CD4-positive, alpha-beta T cell treated with Interleukin-2 at 100 ng/mL for 4 hours (primary cell): ENCODE measurements at places on chromosomes 6 and 20.

- no peak for DNase-seq
These were observed 18.5 kb downstream of the JARID2 start for GRCh38 chr6:15264412-15264811.

DNA sequence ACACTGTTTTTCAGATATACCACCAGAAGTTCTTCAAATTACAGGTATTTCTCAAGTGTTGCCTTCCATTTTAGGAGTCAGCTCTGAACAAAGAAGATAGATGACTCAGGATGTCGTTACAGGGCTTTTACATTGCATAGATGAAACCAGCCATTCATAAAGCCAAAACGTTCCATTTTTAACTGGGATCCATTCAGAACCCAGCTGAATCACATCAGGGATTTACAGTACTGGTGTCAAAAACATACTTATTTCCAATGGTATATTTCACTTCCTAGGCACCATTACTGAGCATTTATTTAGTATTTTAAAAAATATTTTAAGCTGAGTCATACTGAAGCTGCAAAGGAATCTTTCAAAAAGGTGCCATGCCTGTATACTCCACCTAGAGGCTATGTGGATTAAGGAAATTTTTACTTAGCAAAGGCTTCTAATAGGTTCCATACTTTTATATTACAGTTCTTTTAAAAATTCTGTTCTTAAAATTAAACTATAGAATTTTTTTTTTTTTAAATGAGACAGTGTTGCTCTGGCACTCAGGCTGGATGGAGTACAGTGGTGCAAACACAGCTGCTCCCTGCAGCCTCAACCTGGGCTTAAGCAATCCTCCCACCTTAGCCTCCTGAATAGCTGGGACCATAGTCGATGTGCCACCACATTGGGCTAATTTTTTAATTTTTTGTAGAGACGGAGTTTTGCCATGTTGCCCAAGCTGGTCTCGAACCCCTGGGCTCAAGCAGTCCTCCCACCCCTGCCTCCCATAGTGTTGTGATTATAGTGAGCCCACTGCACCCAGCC is 2.6 kb downstream of the ASF1A start:
- peak; percentile 51 for DNase-seq

GRCh38 chr20:33730946-33731692 is 677 bp upstream of the ZNF341 start:
- no peak for DNase-seq

GRCh38 chr6:98027898-98028297 is 744.9 kb upstream of the MMS22L start:
- DNase-seq: no peak

- peak; percentile 17 for DNase-seq
These were observed 8.2 kb downstream of the CYB5R4 start for GRCh38 chr6:83867527-83868161.

DNA sequence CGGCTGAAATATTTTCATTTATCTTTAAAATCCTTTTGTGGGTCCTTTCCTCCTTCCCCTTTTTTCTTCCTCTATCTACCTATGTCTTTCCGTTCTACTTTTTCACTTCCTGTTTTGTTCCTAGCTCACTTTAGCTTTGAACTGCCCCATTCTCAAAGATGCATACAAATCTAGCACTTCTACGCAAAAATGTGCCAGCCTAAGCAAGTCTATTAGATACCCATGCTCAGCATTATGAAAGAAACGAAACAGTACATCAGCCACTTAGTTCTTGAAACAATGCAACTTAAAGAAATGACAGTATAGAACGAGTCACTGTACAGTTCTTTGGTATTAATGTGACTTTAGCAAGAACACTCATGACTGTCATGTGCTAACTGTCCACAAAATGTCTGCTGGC is 47.3 kb upstream of the MARCKS start:
- no peak for DNase-seq

- peak; percentile 38 for DNase-seq
These were observed 852 bp downstream of the GMNN start for GRCh38 chr6:24775520-24776058.

GRCh38 chr20:44098657-44099056 is 88.3 kb downstream of the JPH2 start:
- DNase-seq: no peak

- DNase-seq: no peak
These were observed 12.8 kb upstream of the SPO11 start for GRCh38 chr20:57316795-57317201.

- no peak for DNase-seq
These were observed 45.2 kb downstream of the KIF16B start for GRCh38 chr20:16528078-16528477.

DNA sequence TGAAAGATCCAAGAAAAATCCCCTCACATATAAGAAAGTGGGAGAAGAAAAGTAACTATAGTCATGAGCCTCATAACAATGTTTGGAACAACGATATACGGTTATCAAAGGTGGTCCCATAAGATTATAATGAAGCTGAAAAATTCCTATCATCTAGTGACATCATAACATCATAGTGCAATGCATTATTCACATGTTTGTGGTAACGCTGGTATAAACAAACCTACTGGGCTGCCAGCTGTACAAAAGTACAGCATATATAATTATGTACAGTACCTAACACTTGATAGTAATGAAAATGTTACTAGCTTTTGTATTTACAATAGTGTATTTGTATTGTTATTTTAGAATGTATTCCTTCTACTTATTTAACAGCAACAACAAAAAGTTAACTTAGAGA is 240.7 kb downstream of the RNGTT start:
- DNase-seq: no peak

- peak; percentile 44 for DNase-seq
These were observed 5.5 kb downstream of the UBR2 start for GRCh38 chr6:42569102-42570028.

DNA sequence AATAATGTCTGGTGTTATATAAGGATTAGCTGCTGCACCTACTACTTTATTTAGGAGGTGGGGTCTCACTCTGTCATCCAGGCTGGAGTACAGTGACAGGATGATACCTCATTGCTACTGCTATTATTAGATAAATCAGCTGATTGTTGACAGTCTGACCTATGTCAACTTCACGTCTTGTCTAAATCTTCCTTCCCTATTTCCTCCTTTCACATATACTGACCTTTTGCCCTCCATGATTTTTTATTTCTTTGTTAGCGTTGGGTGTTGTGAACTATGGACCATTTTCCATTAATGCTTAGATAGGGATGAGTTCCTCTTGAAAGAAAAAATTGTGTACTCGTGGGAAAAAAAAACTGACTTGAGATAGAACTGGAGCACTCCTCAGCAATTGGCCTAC is 109.9 kb upstream of the BEND6 start:
- DNase-seq: no peak

DNA sequence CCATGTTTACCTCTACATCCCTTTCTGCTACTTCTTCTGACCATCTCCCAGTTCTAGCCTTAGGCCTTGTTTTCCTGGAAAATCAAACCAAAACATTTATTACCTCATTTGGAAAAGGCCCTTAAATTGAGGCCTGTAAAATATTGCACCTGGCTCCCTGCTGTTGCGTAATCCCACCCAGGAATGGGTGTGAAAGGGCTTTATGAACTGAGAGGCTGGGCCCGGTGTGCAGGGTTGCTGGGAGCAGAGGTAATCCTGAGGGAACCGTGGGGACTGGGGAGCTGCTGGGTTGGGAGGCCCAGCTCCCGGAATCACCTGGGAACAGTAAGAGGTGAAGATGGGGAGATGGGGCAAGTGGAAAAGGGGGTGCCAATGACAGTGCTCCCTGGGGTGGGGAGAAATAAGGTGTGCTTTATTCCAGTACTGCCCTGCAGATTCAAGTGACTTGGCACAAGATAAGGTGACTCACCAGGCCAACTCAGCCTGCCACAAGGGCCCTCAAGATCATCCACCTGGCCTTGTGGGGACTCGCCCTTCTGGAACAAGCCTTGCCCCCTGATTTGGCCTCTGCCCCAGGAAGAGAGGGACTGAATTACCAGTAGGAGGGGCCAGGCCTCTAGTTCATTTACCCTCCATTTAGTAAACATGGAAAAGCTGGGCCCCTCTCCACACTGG is 44.2 kb downstream of the KCNK5 start:
- no peak for DNase-seq

- no peak for DNase-seq
These were observed 49.8 kb upstream of the THEMIS start for GRCh38 chr6:127950566-127951145.

- DNase-seq: no peak
These were observed 59.7 kb downstream of the BANF2 start for GRCh38 chr20:17759449-17759848.

DNA sequence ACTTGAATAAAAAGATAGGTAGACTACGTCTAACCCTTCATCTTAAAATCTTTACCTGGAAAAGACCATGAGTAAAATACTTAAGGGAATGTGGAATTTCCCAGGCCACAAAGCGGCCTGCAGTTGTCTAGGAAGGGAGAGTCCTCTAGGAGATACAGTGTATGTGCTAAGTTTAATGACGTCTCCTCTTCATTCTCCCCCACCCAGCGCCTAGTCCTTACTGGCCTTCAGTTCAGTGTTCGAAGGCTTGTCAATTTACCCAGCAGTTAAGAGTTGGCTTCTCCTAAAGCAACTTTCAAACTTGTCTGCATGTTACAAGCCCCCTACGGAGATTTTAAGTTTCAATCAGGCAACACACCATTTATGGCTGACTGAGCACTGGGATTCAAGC is 35.2 kb downstream of the HFE start:
- DNase-seq: no peak

DNA sequence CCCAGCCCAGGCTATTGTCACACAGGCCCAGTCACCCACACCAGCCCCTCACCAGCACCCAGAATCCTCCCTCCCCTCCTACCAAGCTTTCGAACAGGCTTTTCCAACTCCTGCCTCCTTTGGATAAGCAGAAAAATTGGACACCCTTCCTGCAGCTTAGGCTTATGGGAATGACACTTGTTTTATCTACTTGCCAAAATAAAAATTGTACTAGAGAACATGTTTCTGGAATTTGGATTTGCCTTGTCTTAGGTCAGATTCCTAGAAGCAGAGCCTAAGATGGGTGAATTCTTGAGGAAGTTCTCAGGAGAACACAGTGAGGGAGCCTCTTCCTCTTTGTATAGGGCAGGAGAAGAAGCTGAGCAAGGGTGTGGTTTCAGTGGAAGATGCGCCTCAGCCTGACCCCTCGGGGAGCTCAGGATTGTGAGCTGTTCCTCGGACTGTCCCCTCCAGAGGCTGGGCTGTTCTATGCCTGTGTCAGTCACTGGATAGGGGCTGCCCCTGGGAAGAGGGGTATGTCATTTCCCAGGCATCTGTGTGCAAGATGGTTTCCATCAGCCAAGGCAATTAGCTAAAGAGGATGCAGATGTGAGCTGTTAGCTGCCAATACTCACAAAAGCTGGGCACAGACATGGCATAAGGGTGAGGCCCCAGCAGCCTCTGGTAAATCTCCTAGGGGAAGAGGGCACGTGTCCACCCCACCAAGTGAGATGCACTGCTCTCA is 33.9 kb downstream of the ITPR3 start:
- DNase-seq: no peak
